ENCODE measurements at places on chromosomes 16 and 17.

GRCh38 chr17:68318103-68318991 lies 27.1 kb downstream of the ARSG start:
- DNase-seq, result peak; percentile 87

DNA sequence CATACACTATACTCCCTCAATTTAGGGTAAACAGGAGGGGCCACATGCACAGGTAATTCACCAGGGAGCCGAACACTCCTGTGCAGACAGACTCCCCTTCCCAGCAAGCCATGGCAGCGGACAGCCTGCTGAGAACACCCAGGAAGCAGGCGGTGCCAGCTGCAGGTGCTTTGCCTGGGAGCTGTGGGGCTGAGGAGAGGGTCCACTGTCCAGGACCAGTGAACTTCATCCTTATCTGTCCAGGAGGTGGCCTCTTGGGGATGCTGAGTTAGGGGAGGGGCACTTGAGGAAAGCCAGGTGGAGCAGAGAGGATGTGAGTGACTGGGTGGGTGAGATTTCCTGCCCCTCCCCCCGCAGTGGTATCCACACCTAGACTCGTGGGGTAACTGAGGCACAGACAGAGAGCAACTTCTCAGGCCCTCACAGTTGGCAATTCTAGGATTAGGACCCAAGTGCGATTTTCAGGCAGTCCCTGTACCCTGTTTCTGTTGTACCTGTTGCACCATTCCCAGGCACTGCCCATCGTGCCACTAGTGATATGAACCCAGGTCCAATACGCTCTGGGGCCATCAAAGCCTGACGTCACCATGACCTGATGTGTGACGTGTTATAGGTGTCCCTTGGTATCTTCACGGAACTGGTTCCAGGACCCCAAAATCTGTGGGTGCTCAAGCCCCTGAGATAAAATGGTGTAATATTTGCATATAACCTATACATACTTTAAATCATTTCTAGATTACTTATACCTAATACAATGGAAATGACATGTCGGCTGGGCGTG lies 1.2 kb downstream of the GRN start:
- no peak for DNase-seq

- DNase-seq, result no peak
Measured at GRCh38 chr16:84893849-84894599, 74.2 kb downstream of the CRISPLD2 start.

DNA sequence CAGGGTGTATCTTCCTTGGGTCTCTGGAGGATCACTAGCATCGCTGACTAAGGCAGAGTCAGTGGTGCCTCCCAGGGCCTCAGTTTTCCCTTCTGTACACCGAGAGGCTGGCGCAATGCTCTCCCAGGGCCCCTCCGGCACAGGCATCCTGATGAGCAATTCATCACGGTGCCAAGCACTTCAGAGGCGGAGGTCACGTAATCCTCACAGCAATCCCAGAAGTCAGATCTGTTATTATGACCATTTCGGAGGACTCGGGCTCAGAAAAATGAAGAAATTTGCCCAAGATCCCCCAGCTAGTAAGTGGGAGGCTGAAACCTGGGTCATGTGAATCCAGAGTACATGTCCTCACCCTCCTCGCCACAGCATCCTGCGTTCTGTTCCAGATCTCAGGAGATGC lies 46.5 kb downstream of the AIPL1 start:
- DNase-seq, result no peak

- DNase-seq, result no peak
Measured at GRCh38 chr17:35716897-35717465, 14.5 kb upstream of the RASL10B start.

DNA sequence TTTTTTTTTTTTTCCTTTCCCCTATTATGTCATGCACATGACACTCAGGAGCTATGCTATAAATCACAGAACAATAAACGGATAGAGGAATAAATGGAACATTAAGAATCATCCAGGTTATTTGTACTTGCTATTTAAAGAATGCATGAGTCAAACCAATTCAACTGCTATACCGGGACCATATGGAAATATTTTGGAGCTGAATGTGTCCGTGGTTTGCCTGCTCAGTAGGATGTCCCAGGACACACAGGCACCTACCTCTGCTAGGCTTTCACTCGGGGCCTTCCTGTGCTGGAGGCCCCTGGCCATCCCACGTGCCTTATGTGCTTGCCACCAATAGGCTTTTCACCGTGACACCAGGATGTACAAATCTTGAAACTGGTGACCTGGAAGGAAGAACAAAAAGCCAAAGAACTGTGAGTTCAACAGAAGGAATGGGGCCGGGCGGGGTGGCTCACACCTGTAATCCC lies 15.3 kb upstream of the SEC14L1 start:
- DNase-seq, result peak; percentile 98

DNA sequence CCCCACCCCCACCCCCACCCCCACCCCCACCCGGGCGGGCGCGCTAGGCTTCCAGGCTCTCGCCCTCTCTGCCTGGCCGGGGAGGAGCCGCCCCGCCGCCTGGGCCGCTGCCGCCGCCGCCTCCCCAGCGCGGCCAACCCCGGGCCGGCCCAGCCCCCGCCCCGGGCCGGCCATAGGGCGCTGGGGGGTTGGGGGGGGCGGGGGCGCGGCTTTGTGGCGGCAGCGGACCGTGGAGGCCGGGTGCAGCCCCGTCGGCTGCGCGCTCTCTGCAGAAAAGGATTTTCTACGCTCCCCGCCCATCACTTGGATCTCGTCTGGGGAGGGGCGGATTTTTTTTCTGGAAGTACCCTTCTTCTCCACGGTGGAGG lies 230.9 kb downstream of the MRTFB start:
- DNase-seq, result peak; percentile 81

- DNase-seq, result no peak
Measured at GRCh38 chr17:72233986-72234385, 113.2 kb downstream of the SOX9 start.

DNA sequence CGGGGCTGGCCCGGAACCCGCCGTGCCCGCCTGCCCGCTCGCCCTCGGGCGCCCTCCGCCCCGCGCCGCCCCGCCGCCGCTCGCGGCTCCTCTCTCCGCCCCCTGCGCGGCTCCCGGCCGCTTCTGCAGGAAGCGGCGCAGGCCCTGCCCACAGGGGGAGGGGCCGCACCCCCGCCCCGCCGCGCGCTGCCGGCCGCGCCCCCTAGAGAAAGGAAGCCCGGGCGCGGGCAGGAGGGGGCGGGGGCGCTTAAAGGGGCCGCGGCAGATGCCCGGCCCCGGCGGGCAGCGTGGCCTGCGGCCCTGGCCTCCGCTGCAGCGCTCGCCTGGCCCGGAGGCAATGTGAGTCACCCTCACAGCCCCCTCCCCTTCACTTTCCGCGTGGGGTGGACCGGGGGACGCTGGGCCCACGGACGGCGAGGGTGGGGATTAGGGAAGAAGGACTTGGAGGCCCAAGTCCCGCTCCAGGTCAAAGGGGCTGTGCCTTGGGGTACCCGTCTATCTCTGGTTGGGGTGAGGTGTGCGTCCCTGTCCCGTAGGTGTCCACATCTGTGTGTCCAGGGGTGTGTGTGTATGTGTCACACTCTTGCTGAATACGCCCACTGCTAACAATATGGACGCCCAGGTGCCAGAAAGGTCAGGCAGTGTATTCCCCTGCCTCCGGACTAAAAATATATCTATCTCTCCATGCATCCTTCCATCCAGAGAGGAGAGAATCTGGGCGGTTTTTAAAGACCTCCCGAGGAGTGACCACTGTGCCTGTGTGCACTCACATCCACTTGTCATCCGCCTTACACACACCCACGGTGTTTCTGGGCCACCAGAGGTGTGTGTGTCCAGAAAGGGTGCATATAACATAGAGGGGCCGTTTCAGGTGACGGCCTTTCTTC lies at the start of gene GIT1:
Gene GIT1, minus strand, starts transcription at position 125 of the 887 bp plus-strand sequence. CDS start 270 bp downstream, outside the sequence.
- DNase-seq, result peak; percentile 88

GRCh38 chr17:65896889-65897288 lies 295.0 kb downstream of the CEP112 start:
- no peak for DNase-seq

GRCh38 chr17:47324224-47325020 lies 667 bp downstream of the EFCAB13 start:
- DNase-seq, result peak; percentile 67

GRCh38 chr17:57236686-57237299 lies 19.5 kb upstream of the MSI2 start:
- no peak for DNase-seq

DNA sequence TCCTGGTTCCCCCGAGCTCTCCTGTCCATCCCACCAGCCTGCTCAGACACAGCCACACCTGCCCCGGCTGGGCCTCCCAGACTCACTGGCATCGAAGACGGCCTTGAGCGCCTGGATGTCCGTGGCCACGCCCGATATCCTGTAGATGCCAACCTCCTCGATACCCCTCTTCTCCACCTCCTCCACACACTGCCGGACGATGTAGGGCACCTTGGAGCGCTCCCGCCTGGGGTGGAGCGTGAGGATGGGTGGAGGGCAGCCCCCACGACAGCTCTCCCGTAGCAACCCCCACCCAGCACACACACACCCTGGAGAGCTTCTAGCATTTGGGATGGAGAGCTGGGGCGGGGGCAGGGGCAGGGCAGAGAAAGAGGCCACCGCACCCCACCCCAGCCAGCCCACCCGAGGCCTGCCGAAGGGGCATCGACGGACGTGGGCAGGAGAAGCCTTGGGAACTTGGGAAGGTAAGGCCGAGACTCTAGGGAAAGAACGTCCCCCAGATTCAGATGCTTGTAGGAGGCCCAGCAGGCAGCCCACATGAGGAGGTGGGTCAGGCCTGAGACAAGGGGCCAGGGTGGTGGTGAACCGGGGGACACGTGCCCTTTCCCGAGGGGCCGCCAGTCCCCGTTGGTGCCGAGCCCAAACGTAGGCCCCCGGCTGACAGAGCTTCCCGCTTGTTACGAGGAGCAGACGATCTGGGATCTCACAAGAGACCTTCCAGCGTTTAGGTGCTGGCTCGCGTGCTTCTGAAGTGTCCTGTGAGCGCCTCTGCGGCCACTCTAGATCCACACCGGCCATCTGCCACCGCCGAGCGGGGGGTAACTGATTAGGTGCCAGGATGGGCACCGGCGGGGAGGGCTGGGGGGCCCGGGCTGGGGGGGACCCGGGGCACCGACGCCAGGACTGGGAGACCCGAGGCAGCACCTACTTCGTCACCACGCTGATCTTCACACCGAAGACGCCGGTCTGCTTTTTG lies 15.1 kb downstream of the TIMM22 start:
- DNase-seq, result no peak

DNA sequence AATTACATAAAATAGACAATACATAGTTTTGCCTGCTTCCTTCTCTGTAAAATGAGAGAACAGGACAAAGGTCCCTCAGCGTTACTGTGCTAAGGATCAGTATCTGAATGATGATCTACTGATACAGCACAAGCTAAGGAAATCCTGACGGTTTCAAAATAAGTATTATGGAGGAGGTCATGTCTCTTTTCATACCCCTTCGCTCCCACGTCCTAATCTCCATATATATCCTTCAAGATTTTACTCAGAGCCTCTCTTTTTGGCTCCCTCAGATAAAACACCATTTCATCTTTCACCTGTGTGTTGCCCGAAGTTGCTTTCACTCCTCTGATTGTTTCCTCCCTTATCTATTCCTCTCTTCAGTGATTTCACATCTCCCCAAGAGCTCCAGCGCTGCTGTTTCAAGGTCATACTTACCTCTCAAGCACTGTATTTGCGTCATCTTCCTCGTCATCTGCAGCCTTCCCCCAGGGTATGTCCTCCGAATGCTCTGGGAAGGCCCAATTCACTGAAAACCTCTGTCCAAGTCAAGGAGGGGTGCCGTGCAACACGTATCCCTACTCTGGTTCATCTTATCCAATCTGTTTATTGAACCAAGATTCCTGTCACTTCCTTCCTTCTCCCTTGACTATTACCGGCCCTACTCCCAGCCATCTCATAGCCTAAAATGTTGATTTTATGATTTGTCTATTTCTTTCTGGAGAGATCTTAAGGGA lies 1.2 kb upstream of the BLTP2 start:
- DNase-seq, result no peak

DNA sequence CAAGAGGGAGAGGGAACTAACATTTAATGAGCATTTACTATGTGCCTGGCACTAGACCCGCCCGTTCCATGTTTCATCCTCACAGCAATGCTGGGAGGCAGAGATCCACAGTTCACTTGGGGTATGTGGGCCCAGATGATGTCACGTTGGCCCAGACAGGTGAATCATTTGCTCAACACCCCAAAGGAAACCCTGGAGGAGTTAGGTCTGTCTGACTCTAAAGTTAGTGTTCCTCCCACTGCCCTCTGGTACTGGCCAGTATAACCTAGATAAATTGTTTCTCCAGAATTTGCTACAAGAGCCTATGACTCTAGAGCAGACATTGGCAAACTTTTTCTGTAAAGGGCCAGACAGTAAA lies 164.6 kb downstream of the VPS53 start:
- peak; percentile 57 for DNase-seq

DNA sequence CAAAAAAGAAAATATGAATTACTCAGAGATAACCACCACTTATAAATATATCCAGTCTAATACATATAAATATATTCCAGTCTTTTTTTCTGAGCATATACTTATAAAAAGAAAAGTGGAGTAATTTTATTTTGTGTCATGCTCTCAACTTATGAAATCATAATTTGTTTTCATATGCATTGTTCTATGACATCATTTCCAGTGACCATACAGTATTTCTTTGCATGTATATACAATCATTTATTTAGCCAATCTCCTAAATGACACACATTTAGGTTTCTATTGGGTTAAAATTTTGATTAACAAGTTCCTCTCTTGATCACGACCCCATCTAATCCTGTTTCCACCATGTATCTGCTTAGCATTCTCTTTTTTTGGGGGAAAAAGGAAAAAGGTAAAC lies 16.4 kb upstream of the NDEL1 start:
- DNase-seq, result no peak

- no peak for DNase-seq
Measured at GRCh38 chr16:2243781-2244180, 7.5 kb downstream of the DNASE1L2 start.

DNA sequence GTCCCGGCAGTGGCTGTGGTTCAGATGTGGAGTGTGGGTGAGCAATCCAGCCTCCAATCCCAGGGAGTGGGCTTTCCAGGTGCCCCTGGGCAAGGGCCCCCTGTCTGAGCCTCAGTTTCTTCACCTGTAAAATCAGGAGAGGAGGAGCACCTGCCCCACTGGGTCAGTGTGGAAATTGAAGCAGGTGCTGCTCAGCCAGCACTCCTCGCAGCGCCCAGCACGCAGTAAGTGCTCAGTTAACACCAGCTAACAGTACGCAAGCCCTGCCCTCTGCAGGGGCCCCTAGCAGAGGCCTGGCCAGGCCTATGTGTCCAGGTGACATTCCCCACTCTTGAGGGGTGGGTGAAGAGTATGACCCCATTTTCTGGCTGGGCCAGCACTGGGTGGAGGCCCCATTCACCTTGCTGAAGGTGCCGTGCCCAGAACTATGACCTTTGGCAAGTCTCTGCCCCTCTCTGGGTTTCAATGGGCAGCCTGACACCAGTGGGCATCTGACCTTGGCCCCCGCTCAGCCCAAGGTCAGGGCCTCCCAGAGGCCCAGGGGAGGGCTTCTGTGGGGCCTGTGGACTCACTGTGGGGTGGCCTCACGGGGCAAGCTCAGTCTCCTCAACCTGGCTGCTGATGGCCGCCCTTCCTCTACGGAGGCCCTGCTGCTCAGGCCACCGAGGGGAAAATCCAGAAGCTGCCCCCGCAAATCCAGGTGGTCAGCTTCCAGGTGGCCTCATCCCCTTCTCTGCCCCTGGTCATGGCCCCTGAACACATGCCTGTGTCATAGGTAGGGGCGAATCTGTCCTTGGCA lies 2.5 kb downstream of the MTSS2 start:
- no peak for DNase-seq

GRCh38 chr17:49259663-49260010 lies 29.1 kb upstream of the PHOSPHO1 start:
- no peak for DNase-seq

All from EL (cell line).